ENCODE measurements at places on chromosomes 12 and 14.

DNA sequence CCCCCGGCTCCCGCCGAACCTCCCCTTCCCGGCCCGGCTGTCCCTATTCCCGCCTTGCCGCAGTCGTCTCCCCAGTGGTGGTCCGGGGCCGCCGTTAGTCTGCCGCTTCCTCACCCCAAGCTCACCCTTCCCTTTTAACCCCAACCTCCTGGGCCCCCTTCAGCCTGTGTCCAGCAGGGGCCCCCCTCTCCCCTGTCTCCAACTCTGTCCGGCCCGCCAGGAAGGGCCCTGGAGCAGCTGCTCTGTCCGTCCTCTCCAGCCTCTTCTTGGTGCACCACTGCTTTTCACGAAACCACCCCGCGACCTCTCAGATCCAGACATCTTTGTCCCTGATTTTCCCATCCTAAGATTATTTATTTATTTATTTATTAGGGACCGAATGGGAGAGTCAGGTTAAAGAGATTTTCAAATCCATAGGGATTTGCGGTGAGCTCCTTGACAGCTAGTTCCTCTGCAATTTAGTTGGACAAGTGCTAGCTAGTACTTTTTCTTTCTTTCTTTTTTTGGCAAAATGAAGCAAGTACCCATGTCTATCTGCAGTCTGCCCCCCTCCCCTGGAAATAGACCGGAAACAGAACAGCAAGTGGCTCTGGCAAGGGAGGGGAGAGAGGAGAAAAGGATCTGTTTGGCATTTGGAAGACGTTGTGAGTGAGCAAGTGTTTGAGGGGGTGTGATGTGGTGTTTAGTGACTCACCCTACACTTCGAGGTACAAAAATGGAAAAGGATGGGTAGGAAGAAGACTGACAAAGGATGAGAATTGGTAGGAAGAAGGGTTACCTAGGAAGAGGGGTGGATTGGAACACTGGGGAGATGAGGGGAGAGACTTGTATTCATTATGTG, 632 bp downstream of the UBR7 start:
- peak; percentile 79 for DNase-seq

DNA sequence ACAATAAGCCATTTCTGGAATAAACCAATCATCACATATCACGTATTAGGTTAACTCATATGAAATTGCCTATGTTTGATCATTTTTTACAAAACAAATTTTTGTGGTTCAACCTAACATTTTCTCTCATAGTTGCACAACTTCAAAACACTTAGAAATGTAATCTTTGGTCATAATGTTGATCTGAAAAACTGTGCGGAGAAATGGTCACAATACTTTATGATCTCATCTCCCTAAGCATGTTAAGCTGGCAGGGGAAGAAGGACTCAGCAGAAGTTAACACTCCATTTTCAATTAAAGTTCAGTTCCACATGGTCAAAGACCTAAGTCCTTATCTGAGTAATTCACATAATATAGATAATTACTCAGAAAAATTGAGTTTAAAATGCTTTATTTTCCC, 194.8 kb downstream of the CAPZA3 start:
- DNase-seq = no peak

DNA sequence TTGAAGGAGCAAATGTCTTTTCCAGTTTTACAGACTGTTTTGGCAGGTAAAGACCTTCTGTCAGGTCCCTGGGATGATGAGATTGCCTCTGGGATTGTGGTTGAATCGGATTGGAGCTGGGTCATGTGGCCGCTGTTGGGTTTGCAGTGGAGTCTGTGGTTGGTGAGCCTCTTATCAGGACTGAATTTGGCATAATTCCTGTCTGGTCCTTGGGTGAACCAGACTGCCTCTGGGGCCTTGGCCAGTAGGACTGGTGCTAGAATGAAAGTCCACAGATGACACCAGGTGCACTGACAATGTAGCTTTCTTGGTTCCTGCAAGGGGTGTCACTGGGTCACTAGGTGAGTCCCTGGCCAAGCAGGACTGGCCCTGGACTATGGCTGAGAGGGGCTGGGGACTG, 155.3 kb downstream of the TPH2 start:
- no peak for DNase-seq

GRCh38 chr12:128137140-128137539, 129.8 kb upstream of the TMEM132C start:
- no peak for DNase-seq

- no peak for DNase-seq
These were observed 6.8 kb upstream of the BCL11B start for GRCh38 chr14:99278836-99279235.

GRCh38 chr14:96238676-96239265, 17.2 kb upstream of the BDKRB1 start:
- DNase-seq = peak; percentile 54

DNA sequence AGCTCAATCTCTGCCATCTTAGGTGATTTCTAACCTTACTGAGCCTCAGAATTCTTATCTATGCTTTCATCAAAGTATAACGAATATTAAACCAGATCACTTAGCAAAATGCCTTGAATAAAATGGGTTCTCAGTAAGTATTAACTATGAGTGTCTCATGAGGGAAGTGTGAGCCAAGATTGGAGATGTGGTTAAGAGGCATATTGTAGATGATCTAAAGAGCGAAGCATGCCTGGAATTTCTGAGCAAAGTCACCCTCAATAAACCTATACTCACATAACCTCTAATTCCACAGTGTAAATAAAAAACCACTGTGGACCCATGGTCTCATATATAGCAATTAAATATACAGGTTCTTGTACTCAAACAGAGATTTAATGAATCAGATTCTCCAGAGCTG, 193.1 kb upstream of the FSCB start:
- peak; percentile 53 for DNase-seq

All from mesenchymal stem cell (in vitro differentiated cells and primary cell).